ENCODE measurements at places on chromosomes 3 and 15. TPM values are rescaled to one million over a fixed set of nuclear protein-coding genes. Genes with fewer than 3 reads are reported as not detected.
A peak's percentile ranks its signal among the peaks of the same experiment; 100 is the strongest.

DNA sequence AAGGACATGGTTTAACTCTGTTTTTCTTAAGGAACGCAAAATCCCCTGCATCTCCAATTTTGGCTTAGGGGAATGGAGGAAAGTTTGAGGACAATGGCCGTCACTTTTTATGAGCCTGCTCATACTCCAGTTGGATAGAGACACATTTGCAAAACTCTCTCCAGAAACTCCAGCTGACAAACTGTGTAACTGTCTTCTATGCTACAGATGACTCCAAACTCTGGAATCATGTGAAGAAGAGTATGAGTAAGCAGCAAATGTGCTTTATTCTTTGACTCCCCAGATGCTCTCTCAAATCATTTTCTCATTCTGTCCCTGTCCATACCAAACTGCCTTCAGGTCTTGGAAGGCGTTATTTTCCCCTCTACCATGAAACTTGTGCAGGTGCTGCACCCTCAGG, 226.5 kb upstream of the GPR149 start:
- DNase-seq = no peak

GRCh38 chr3:128491941-128492670, 895 bp downstream of the GATA2 start:
- DNase-seq = peak; percentile 75

GRCh38 chr15:57019496-57020160, 101.2 kb downstream of the TCF12 start:
- no peak for DNase-seq

DNA sequence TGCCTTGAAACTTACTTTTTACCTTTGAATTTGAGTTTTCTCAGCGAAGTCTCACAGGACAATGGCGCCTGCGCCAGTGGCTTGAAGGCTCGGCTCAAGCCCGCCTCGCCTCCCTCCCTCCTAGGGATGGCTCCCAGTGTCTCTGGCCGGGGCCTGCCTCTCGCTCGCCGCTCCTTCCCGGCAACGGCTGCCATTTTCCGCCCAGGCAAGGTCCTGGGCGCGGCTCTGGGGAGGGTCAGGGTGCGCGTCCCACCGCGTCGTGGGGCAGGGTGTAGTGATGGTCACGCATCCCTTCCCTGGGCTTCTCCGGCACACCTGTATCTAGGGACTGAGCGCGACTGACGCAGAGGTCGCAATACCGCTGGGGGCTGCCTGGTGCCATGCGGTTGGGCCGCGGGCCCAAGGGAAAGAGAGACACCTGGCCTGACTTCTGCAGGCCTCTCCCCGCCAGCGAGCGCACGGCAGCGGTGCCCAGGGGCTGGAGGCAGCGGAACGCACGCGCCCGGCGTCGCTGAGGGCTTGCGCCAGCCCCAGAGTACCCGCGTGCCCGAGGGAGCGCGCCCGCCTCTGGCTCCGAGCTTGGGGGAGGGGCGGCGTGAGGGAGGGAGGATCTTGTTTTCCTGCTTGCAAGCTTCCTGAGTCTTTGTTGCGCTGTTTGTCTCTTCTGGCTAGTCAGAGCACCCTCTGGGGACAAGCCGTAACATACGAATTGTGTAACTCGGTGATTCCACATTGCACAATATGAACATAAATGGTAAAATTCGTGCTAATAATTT, 20.7 kb upstream of the FEM1B start:
- peak; percentile 91 for DNase-seq

DNA sequence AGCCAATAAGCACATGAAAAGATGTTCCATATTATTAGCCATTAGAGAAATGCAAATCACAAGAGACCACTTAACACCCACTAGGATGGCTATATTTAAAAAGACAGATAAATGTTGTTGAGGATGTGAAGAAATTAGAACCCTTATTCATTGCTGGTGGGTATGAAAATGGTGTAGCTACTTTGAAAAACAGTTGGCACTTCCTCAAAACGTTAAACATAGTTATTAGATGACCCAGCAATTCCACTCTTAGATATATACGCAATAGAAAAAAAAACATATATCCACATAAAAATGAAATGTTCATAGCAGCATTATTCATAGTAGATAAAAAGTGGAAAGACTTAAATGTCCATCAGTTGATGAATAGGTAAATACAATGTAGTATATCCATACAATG, 47.1 kb upstream of the TERB2 start:
- DNase-seq = no peak

DNA sequence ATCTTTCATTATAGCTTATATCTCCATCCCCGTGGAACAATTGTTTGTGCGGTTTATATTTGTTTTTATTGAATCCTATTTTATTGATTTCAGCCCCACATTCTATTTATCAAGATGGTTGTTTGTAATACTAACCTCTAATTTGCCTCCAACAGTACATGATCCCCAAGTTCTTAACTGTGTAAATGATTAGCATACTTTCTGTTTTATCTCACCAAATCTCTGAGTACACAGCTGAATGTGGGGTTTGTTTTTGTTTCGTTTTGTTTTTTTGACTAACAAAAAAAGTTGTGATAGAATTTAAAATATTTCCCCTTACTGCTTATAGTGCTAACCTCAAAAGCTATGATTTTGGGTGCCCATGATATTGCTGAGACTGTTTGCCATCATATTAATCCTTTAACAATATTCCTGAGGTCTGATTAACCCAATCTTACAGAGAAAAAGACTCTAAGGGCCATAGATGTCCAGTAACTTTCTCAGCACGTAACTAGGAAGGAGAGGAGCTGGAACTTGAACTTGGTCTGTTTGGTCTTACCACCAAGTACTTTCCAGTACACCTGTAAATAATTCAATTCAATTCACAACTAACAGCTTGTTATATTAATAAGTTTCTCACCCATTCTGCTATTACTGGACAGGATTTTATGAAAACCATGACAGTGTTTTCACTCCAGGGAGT, 789.8 kb downstream of the TUSC7 start:
- no peak for DNase-seq

DNA sequence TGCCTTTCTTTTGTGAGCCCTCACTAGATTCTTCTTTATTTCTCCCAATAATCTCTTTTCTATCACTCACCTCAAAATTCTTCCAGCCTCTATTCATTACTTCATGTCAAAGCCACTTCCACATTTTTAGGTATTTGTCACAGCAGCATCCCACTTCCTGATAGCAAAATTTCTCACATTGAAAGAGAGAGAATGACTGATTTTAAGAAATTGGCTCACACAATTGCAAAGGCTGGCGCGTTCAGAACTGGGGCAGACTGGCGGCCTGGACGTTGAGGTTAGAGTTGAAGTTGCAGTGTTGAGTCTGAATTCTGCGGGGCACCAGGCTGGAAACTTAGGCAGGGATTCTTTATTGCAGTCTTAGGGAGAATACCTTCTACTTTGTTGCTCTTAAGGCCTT, 117.9 kb downstream of the LRRC28 start:
- no peak for DNase-seq

DNA sequence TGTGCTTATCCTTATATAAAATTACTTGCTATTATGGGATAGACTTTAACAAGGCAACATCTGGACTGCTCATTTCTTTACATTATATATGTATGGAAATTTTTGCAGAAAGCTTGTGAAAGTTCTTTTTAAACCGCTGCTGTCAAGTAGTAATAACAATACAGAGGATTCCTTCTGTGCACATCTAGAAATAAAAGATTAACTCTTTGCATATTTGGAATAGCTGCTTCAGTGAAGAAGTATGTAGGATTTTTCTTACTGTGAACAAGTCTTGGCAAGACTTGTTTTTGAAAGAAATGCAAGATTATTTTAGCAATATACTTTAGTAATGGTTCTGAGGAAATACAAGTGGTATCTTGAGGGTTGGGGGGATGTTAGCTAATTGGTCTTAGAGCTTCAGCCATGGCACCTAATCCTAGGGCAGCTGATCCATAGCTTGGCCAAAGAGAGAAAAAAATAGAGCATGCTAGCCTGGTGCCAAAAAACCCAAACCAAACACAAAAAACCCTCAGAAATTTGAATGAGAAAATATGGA, 4.3 kb downstream of the PRKCI start:
- no peak for DNase-seq

- no peak for DNase-seq
These were observed 160.4 kb downstream of the VGLL3 start for GRCh38 chr3:86830566-86830965.

GRCh38 chr15:75204340-75205063, 2.8 kb downstream of the C15orf39 start:
- peak; percentile 99 for DNase-seq

DNA sequence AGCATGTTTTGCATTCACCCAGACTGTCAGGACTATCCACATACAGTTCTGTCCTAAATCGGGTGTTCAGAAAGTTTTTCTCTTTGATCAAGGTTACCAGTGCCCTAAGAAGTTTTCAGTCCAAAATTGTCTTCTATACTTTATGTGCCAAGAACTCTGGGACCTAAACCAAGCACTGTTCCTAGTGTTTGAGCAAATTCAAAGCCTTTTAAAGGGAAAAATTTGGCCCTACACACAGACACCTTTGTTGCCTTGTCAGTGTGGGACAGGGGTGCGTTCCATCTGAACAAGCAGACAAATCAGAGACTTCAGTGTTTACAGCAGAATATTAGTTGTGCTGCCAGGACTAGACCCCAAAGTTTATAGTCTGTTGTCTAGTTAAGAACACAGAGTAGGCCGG, 50.6 kb downstream of the DGKG start:
- DNase-seq = no peak

DNA sequence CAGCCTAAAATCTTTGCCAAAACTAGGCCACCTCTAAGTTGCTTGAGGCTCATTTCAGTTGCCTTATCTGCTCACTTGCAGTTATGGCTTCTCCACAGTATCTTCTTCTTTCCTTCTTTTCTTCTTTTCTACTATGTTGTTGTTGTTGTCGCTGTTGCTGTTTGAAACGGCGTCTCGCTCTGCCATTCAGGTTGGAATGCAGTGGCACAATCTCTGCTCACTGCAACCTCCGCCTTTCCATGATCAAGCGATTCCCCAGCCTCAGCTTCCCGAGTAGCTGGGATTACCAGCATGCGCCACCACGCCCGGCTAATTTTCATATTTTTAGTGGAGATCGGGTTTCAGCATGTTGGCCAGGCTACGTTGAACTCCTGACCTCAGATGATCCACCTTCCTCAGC, 210.8 kb upstream of the NR2F2 start:
- DNase-seq = no peak

- DNase-seq = no peak
These were observed 62.3 kb downstream of the UBP1 start for GRCh38 chr3:33377931-33378330.

- DNase-seq = peak; percentile 6
These were observed 183.3 kb downstream of the TPRG1 start for GRCh38 chr3:189355115-189355480.

GRCh38 chr15:75199357-75199940, 2.2 kb upstream of the C15orf39 start:
- no peak for DNase-seq

GRCh38 chr3:39241561-39241960, 38.3 kb downstream of the CX3CR1 start:
- no peak for DNase-seq

GRCh38 chr15:57769266-57769665, 62.8 kb downstream of the POLR2M start:
- no peak for DNase-seq

GRCh38 chr15:33048255-33048654, 146.3 kb downstream of the FMN1 start:
- no peak for DNase-seq

The DENND4A gene
- 2.9 TPM for total RNA-seq

The POLG gene
- total RNA-seq = 79.4 TPM

The SUSD5 gene
- total RNA-seq = 0.59 TPM

The SCN11A gene
- 0.11 TPM for total RNA-seq

The OTOL1 gene
- total RNA-seq = not detected

The ADAMTS7 gene
- total RNA-seq = 14.3 TPM

Data from H7 (cell line).